HT-29 (cell line): ENCODE measurements at places on chromosomes 2 and 18.

GRCh38 chr2:33503002-33503401 lies 26.6 kb downstream of the RASGRP3 start:
- no peak for DNase-seq

GRCh38 chr2:49514201-49514600 lies 359.9 kb upstream of the FSHR start:
- no peak for DNase-seq

DNA sequence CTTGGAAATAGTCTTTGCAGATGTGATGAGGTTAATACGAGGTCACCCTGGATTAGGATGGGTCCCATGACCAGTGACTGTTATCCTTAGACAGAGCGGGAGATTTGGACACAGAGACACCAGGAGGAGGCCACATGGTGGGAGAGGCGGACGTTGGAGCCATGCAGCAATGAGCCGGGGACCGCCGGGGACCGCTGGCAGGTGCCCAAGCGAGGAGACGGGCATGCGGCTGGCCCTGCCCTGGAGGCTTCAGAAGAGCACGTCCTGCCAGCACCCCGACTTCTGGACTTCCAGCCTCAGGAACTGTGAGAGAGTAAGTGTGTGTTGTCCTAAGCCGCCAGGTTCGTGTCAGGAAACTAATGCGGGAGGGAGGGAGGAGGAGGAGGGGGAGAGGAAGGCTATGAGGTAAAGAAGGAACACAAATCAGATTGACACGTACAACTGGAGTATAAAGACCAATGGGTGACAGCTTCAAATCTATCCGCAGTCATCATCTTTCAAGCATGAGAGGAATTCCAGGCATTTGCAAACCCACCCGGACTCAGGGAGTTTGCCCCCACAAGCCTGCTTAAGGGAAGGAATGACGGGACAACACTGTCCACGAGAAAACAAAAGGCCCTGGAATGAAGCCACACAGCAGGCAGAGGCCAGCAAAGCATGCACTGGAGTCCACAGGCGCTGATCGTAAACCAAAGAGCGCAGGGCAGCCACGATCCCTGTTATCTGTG lies 11.6 kb upstream of the BOK start:
- no peak for DNase-seq

- no peak for DNase-seq
Observed at GRCh38 chr18:78934551-78935225, 44.9 kb upstream of the SALL3 start.

DNA sequence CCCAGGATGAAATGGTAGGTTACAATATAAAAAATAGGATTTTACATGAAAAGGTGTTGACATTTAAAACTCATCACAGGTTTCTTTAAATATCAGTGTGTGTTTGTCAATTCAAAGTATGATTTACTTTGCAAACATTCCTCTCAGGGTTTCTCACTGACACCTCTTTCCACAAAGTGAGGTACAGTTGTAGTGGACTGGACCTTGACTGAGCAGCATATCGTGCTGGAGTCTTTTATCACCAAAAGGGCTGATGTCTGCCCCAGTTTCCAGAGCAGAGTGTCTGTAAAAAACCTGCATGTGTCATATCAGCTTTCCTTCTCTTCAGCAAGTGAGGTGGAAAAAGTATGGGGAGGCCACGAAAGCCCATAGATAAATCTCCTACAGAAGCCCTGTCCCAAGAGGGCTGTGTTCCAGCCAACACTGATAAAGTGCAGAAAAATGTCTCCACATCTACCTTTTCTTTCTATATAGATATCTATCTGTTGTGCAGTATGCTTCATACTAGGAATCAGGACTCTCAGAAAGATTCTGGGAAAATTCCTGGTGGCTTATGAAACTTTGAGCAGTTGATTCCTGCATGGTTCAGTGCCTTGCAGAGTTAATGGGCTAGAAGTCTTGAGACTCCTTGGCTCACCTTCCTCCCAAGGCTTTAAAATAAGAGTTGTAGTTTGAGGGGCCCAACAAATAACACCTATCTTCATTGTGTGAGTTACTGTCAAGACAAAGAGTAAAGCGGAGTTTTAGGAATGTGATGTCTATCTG lies 6.9 kb downstream of the ACYP2 start:
- DNase-seq: no peak

- no peak for DNase-seq
Observed at GRCh38 chr18:10025711-10026670, 112.2 kb downstream of the VAPA start.

DNA sequence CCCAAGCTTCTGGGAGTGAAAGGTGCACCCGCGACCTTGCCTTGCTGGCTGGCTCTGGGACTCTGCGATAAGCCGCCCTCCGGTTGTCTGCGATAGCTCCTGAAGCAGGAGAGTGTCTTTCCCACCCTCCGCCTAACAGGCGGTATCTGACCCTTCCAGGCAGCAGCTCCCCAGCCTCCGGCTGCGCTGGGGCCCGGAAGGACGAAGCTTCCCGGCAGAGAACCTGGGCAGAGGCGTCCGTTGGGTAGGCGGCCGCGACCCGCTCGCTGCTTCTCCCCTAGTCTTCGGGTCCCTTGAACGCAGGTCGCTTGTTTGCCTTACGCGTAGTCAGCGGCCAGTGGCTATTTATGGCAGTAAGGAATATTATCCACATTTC lies 446 bp upstream of the RHBDD1 start:
- no peak for DNase-seq

- no peak for DNase-seq
Observed at GRCh38 chr18:56323673-56324072, 314.7 kb downstream of the TXNL1 start.

DNA sequence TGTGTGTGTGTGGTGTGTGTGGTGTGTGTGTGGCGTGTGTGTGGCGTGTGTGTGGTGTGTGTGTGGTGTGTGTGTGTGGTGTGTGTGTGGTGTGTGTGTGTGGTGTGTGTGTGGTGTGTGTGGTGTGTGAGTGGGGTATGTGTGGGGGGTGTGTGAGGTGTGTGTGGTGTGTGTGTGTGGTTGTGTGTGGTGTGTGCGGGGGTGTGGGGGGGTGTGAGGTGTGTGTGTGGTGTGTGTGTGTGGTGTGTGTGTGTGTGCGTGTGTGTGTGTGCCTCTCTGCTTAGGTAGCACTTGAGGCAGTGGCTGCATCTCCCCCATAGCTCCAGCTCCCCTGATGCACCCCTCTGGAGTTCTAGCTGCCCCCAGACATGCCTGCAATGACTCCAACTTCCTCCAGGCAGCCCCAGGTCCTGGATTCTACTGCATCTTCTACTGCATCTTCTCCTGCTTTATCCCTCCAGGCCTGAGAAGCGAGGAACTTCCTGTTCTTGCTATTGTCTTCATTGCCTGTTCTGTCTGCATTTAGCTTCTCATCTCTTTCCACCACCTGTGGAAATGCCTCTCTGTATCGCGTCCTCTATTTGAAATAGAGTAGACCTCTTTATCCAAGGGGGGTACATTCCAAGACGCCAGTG lies 22.2 kb upstream of the MLPH start:
- DNase-seq: no peak

GRCh38 chr2:122231296-122231695 lies 475.8 kb downstream of the TSN start:
- no peak for DNase-seq

GRCh38 chr2:64750001-64750816 lies 96.5 kb upstream of the SERTAD2 start:
- DNase-seq: peak; percentile 69

- peak; percentile 76 for DNase-seq
Observed at GRCh38 chr2:69375494-69376353, 11.3 kb downstream of the GFPT1 start.

DNA sequence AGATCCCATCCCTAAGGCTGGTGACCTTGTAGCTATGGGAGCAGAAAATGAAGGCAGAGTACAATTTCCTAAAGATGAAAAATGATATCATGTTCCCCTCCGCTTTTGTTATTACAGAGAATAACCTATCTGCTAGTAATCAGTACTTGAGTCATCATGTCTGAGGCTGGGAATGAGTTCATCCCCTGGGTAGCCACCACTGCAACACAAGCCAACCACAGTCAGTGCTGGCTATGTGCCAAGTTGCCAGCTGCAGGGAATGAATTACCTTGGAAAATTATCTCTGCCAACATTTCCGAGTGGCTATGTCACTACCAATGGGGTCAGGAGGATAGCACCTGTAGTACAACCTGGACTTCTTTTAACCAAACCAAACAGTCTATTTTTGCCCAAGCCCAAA lies 1094.7 kb upstream of the DDX18 start:
- no peak for DNase-seq

- DNase-seq: no peak
Observed at GRCh38 chr2:188600536-188601210, 309.0 kb downstream of the GULP1 start.

GRCh38 chr2:3630631-3631030 lies 27.4 kb upstream of the ALLC start:
- no peak for DNase-seq

- DNase-seq: no peak
Observed at GRCh38 chr2:8202132-8202531, 479.7 kb upstream of the ID2 start.

- DNase-seq: peak; percentile 57
Observed at GRCh38 chr2:191165176-191165643, 14.4 kb upstream of the STAT4 start.

- no peak for DNase-seq
Observed at GRCh38 chr18:52415131-52415530, 75.1 kb downstream of the DCC start.

DNA sequence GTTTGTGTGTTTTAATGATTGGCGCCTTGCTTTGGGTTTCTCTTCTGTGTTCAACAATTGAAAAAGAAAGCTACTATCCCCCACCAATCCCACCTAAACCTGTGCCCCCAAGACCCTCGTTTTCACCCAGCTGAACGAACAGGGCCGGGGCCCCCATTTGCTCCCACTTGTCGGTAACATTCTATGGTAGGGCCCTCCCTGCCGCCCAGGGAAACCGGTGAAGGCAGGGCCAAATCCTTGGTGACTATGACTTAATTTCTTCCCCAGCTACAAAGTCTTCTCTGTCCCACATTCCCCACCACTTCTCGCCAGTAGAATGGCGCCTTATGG lies 598 bp upstream of the SNRNP200 start:
- no peak for DNase-seq

DNA sequence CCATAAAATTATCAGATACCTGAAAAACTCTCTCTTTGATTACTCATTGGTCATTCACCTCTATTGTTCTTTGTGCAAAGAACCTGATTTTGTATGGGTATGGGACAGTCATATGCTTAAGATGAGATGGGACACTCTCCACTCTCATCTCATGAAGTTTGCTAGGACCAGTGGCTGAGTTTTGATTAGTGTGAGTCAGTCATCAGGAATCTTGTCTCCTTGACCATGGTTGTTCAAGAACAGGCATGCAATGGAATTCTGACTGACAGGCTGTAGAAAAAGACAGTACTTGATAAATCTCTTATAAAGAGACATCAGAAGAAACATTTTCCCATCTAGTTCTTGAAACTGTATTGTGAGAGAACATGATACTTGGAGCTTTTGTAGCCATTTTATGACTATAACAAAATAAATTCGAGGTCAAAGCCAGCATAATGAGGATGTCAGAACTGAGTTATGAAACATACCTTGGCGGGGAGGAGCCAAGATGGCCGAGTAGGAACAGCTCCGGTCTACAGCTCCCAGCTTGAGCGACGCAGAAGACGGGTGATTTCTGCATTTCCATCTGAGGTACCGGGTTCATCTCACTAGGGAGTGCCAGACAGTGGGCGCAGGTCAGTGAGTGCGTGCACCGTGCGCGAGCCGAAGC lies 367.0 kb downstream of the NR4A2 start:
- peak; percentile 2 for DNase-seq

DNA sequence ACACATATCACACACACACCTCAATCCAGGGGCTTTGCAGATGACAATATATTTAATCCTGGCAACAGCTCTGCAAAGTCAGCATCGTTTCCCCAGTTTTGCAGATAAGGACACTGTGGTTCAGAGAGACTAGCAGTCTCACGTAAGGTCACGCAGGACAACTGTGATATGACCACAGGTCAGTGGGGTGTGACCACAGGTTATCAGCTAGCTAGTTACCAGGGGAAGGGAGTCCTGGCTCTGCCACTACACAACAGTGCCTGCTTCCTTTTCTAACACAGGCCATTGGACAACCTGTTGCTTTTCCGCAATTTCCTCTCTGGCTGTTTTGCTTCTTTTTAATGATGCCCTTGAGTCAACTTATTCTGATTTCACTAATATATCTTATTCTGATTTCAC lies 33.3 kb downstream of the RBMS1 start:
- DNase-seq: no peak

- DNase-seq: no peak
Observed at GRCh38 chr18:31723990-31724711, 36.5 kb downstream of the SLC25A52 start.

DNA sequence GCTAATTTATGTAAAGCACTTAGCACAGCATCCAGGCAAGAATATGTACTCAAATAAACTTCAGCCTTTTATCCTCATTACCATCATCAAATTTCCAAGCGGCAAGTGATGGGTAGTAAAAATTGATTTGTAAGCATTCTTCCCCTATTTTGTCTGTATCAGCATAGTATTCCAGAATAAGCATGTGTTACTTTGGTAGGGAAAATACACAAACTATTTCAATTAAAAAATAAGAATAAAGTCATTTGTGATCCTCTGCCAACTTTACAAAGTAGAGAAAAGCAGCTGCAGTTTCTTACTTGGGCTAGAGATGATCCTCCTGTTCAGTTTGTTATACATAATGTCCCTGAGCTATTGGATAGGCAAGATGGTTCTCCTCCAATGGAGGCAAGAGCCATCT lies 493.2 kb downstream of the ZEB2 start:
- no peak for DNase-seq

DNA sequence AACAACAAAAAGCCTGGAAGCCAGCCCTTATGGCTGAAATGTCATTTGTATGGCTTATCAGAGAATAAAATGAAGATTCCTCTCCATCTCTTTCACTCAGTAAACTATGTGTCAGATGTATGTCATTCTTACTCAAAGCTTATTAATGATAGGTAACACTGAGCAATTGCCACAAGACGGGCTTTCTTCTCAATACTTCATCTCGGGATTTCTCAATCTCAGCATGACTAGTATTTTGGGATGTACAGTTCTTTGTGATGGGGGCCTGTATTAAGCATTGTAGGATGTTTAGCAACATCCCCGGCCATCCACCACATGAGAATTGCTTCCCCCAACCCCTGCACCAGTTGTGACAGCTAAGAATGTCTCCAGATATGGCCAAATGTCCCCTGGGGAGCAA lies 80.2 kb downstream of the MREG start:
- DNase-seq: no peak

DNA sequence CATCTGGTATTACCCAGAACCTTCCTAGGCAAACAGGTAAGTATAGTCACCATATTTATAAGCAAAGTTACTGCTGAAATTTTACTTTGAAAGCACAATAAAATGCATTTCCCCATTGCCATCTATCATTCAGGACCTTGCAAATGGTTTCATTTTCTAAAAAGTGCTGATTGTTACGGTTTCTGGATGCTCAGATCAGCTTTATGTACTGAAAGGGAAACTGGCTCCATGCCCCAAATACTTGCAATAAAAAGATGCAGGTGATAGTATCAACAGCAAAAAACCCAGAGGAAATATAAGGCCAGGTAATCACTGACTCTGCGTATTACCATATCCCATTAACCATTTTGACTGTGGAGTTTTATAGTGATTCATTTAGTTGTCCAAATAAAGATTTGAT lies 1150.7 kb upstream of the CRIM1 start:
- no peak for DNase-seq
